ENCODE measurements at places on chromosomes 2 and 18.

DNA sequence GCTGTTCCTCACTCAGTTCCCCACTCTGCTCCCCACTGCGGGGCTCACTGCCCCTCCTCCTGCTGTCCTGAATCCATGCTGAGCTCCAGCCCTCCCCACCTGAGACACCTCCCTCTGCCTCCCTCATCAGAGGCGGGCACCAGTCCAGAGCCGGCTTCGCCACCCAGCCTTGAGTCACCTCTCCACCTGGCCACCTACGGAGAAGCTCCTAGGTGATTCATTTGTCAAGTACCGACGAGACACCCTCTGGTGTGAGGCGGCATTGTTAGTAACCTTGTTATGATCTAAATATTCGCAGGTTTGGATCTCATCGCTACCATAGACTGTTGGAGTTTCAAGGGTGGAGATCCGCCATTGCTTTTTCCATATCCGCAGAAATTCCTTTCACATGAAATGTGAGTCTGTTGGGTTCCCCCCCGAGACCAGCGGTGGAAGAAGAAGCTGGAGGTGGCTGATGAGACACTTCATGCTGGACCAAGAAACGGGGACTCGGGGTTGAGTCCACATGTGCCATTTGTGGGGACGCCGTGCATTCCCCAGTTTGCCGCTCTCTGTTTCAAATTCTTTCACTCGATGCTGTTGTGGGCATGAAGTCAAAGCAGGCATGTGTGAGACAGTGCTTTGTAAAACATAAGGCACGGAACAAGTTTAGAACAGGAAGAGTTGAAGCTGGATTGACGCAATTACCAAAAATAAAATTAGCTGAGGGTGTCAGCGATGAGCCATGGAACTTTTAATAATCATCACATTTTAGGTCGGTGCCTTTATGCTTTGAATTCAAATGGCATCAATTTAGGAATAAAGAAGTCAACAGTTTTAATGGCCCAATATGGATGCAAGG lies 259.8 kb upstream of the HDAC4 start:
- no peak for DNase-seq

- DNase-seq, result no peak
Measured at GRCh38 chr2:124973396-124973795, 948.3 kb downstream of the CNTNAP5 start.

DNA sequence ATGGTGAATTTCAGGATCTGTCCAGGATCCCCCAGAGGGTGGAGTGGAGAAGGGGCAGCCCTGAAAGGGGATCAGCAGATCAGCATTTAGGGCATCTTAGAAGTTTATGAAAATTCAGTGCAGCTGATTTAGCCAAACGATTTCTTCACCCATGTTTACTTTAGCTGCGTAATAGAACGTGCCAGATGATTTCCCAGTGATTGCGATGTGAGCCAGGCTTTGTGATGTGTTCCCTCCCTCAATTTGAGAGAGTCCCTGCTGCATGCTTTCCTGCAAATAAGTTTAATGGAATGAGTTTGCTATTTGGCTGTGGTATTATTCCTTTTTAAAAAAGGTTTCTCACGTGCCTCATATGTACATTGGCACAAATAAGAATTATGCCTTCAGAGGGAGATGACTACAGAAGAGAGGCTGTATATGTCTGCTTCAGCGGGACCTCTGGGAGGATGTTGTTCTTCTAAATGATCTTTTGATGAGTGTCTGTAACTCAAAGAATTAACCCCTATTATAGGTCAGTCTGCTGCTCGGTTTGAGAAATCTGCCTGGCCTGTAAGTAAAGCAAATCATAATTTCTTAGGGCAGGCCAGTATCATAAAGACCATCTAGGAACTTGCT lies 111.9 kb downstream of the MRO start:
- peak; percentile 61 for DNase-seq

GRCh38 chr2:71629273-71629672 lies 175.9 kb downstream of the DYSF start:
- DNase-seq, result no peak

DNA sequence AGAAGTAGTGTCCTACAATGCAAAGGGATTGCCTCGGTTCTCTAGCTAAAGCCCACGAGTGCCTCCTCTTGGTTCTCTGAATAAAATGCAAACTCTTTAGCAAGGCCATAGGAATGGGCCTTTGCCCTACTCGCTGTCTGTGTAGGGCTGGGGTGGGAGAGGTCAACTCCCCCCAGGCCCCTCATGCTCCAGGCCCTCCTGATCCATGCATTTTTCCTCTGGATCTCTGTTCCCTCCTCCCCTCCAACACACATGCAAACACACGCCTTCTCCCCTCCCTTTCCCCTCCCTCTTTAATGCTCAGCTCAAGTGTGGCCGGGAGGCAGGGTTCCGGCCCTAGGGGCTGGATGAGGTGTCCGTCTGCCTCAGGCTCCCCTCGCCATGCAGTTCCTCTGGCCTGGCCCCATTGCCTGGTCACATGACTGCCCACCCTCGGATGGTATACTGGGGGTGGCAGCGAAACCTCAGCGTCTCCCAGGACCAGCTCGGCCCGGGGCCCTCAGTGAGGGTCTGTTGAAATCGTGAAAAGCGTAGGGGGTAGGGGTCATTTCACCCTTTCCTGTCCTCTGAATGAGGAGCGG lies 14.9 kb upstream of the KLF11 start:
- DNase-seq, result no peak

- no peak for DNase-seq
Measured at GRCh38 chr2:10029875-10030223, 13.5 kb upstream of the KLF11 start.

DNA sequence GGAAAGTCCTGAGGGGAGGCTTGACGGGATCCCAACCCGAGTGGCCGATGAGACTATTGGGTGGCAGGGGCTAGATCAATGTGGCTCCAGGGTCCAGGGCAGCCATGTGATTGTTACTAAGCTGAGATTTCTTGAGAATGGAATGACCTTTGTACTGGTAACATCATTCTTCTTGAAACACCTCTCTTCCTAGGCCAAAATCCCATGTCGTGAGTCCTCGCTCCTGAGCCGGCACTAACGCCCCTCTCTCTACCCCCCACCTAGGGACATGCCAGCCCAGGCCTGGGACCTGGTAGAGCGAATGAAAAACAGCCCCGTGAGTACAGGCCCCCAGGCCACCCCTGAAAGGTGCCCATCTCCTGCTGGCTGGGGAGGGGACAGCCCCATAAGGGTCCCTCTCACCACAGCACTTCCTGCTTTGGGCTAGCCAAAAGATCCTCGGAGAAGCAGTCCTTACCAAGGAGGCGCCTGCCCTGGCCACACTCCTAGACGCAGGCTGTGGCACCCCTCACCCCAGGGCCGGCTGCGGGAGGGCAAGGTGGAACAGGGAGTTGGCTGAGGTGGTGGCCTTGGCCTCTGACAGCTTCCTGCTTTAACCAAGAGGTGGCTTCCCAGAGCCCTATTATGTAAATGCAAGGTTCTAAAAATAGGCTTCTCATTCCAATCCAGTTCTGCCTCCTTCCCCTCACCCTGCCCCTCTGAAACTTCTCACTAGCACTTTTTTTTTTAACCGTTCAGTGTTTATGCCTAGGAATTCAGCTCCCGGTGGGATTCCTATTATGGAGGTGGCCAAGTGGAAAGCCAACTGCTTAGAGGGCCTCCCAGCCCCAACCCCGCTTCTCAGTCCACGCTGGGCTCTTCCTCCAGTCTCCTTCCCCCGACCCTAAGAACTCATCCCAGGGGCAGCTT lies 126.6 kb upstream of the PPP1CB start:
- peak; percentile 70 for DNase-seq

DNA sequence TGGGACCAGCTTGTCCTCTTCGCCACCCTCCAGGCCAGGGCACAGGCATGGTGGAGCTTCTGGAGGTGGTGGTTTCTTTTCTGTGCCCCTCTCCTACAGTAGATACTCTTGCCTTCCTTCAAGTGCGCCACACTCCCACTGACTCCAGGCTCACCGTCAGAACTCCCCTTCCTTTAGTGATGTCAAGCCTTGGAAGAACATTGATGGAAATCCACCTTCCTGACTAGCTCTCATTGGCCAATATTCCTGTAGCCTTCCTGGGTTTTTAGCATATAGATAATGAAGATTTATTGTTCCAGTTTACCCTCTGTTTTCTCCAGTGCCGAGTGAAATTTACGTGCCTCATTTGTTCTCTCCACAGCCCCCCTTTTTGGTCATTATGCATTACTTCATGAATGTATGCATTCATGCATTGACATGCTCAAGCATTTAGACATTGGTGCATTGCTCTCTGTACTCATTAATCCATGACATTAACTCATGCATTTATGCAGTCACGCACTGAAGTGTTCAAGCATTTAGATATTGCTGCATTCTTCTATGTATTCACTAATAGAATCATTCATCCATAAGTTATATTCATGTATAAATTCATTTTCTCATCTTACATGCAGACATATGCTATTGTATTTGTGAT lies 37.3 kb downstream of the PLB1 start:
- no peak for DNase-seq

DNA sequence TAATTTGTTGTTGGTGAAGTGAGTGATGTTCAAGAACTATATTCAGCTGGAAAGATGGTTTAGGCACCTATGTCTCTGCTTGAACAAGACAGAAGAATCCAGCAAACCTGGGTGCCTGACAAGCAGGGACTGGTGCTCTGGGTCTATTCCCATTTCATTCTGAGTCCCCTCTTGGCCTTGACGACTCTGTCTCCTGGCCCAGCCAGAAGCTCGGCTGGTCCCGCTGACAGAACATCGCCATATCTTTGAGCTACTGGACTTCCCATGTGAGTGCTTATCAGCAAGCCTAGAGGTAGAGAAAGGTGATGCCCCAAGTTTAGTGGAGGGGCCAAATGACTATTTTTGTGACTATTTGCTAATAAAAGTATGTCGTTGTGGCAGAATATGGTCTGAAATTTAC lies 48.2 kb downstream of the SDC1 start:
- no peak for DNase-seq

DNA sequence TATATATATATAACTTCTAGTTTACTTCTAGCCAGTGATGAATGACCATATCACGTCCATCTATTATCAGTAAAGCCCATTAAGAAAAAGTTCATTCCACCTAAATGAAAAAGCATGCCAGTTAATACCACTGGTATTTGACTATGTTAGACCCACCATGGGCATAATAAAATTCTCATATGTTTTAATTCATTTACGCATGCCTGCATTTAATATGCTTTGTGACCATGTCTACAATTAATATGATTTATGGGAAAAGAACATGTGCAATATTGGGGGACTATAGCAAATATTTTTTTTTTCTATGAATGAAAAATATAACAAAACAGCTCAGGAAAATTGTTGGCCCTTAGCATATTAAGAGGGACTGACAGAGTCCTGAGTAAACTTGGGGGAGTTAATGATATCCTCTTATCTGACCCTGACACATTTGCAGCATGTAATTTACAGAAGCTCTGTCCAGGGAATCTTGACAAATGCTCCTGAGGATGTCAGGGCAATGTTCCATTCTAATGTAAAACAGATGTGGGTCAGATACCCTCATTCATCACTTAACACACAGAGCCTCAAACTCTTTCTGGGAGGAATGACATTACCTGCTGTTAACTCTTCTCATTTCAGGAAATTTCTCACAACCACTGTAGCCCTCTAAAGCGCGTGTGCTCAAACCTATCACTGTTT lies 90.6 kb downstream of the PAX3 start:
- DNase-seq, result no peak

DNA sequence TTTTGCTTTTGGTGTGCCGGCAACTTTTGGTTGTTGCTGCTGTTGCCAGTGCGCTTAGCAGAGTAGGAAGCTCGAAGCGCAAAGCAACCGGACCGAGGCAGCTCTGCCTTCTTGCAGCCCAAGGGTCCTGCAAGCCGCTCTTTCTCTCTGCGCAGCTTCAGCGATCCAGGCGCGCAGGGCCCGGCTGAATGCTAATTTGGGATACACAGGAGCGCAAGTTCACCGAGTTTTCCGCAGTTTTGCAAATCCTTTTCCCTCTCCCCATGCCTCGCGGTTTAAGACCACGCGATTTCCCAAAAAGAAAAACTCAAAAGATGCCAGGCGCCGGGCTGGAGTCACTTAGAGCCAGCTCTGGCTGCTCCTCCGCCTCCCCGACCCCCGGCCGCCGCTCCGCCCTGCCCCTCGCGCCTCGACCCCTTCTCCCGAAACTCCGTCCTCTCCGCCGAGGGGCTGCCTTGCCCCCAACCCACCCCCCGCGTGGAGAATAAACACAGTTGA lies 13.5 kb upstream of the SIX3 start:
- DNase-seq, result no peak

- DNase-seq, result peak; percentile 29
Measured at GRCh38 chr2:234863043-234863934, 88.5 kb upstream of the SH3BP4 start.

- no peak for DNase-seq
Measured at GRCh38 chr2:197208024-197208423, 102.6 kb downstream of the ANKRD44 start.

DNA sequence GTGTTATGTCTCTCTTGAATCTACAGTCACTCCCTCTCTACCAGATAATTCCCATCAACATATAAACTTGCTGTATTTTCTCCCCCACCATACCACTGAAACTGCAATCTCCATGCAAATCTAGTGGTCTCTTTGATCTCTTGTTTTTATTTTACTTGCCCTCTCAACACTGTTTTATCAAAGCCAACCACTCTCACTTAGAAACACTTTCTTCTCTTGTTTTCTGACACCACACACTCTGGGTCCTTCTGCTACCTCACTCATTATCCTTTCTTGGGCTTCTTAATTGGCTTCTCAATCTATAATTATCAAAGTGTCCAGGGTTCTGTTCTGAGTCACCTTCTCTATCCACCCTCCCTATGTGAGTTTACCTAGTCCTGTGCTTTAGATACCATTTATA lies 2.0 kb upstream of the MCFD2 start:
- DNase-seq, result no peak

GRCh38 chr2:70985283-70985688 lies 6.9 kb downstream of the ANKRD53 start:
- no peak for DNase-seq

DNA sequence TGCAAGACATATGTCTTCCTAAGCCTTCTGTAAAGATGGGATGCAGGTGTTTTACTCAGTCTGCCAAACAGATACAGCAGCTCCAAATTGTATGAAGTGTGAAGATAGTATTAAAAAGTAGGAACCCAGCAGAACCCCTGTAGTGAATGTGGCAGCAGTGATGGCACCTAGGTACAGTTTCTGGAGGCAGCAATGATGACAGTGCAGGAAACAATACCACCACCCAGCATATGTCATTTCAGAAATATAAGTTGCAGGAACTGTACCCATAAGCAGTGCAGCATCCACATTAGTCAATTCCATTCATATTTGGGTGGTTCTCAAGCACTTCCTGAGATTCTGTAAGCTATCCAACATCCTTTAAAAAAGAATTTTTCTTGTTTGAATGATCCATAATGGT lies 46.7 kb upstream of the ATP5MC3 start:
- no peak for DNase-seq

GRCh38 chr2:12759248-12759647 lies 42.5 kb downstream of the TRIB2 start:
- DNase-seq, result peak; percentile 25

DNA sequence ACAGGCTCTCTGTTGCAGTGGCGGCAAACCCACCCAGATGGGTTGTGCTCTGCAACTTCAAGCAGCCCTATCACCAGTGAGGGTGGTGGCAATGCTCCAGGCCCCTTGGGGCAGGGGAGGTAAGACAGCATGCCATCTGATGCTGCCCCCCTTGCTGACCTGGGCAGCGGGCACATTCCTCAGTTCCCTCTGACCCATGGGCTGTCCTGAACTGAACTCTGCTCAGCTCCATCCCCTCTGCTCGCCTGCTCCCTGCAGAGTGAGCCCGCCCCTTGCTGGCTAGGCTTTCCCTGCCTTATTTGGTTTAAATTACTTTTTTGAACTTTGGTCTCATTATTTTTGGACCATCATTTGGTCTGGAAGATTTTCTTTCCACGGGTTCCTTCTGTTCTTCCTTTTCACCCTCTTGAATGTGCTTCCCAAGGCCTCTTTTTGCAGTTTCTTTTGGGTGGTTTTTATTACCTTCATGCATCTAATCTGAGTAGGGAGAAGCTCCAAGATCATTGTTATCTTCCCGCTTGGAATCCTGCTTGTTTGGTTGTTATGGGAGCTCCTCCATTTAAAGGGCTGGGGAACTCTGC lies 565.4 kb downstream of the TNS1 start:
- no peak for DNase-seq
